Left kidney (tissue), 8 donors: ENCODE measurements at places on chromosomes 16 and 17. TPM values are rescaled to one million over a fixed set of nuclear protein-coding genes. Genes with fewer than 3 reads are reported as not detected.

Gene TPPP3
- 42.7 TPM for polyA plus RNA-seq

DNA sequence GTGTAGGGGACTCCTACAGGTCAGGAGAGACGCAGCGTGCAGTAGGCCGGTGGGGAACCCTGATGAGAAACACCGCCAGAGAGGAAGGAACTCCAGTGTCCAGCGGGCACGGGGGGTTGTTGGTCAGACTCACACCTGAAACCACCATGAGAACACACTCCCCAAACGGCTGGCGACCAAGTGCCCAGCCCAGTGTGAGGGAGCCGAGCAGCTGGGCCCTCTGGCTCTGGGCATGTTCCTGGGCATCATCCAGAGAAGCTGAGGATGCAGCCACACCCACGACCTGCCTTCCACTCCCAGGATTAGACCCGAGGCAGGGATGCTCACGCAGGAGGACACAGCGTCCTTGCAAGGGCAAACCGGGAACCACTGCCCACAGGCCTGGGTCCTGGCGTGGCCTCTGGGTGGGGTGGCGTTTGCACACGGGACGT lies 108.3 kb upstream of the ZNF750 start:
- no peak for DNase-seq

DNA sequence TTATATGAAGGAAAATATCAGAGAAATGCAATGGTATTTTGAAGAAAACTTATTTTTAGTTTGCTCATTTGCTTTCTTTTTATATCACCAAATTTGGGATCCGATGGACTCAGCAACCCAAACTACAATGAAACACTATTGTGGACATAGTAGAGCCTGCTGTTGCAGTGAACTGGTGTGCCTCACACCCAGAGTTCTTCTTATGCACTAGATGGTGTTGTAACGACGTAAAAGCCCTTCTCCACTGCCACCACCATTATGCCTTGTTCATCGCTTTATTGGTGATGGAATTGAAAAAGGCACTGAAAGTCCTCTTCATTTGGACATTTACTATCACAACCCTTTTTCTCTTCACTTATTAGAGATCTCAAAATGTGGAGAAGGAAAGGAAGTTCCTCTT lies 381.3 kb downstream of the CDH8 start:
- no peak for DNase-seq

GRCh38 chr17:17376362-17376761 lies 73.2 kb downstream of the NT5M start:
- DNase-seq = no peak

DNA sequence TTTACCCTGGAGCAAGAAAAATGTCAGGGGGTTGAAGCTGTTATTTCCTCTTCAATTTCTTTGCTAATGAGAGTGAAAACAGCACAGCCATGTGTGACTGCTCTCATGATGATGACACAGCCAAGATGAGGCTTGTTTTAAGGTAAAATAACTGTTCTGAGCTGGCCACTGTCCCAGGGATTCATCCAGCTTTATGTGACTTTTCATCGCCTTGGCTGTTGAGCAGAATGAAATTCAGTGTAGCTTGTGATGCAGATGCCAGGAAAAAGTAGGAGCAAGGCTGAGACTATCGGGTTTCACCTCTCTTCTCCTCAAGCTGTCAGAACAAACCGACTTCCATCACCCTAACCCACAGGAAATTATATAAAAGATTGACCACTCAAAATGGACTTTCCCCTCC lies 361.8 kb upstream of the CDH5 start:
- no peak for DNase-seq
